Erythroblast (primary cell): ENCODE measurements at places on chromosomes 2 and 18.

DNA sequence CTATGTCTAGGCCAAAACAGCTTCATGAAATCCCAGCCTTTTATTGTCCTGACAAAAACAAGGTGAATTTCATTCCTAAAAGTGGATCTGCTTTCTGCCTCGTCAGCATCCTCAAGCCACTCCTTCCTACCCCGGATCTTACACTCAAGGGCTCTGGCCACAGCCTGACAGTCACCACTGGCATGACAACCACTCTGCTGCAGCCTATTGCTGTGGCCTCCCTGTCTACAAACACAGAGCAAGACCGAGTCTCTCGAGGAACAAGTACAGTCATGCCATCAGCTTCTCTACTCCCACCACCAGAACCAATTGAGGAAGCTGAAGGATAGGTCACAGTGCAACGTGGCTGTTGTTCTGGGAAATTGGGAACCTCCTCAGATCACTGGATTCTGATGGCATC, 106.1 kb downstream of the ICA1L start:
- no peak for DNase-seq

GRCh38 chr2:196925051-196925767, 1.3 kb downstream of the PGAP1 start:
- DNase-seq: no peak

DNA sequence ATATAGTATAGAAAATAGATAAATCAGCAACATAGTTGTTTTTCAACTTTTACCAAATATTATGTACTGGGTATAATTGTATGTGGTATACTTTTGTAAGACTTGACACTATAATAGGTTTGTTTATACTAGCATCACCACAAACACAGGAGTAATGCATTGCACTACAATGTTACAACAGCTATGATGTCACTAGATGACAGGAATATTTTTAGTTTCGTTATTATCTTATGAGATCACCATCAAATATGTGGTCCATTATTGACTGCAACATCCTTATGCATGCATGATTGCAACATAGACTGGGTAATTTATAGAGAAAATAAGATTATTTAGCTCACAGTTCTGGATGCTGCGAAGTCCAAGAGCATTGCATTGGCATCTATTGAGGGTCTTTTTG, 678.4 kb upstream of the ZNF804A start:
- no peak for DNase-seq

- DNase-seq: no peak
Observed at GRCh38 chr2:59032499-59032898, 791.4 kb upstream of the FANCL start.

DNA sequence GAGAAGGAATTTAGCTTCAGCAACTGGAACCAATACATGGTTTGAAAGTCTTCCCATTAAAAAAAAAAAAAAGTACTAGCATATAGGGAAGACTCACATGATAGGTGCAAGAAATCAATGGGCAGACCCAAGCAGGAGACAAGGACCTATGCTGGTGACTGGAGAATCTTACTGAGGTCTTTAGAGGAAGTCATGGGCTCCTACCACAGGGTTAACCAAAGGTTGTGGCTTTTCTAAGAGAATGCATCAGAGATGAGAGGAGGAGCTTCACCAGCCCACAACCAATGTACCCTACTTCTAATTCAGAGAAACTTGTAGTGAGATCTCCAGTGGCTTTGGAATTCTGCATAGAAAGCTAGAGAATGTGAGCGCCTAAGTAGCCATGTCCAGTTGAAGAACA, 207.4 kb downstream of the NCKAP5 start:
- no peak for DNase-seq

- no peak for DNase-seq
Observed at GRCh38 chr2:224958873-224959272, 83.4 kb downstream of the DOCK10 start.

DNA sequence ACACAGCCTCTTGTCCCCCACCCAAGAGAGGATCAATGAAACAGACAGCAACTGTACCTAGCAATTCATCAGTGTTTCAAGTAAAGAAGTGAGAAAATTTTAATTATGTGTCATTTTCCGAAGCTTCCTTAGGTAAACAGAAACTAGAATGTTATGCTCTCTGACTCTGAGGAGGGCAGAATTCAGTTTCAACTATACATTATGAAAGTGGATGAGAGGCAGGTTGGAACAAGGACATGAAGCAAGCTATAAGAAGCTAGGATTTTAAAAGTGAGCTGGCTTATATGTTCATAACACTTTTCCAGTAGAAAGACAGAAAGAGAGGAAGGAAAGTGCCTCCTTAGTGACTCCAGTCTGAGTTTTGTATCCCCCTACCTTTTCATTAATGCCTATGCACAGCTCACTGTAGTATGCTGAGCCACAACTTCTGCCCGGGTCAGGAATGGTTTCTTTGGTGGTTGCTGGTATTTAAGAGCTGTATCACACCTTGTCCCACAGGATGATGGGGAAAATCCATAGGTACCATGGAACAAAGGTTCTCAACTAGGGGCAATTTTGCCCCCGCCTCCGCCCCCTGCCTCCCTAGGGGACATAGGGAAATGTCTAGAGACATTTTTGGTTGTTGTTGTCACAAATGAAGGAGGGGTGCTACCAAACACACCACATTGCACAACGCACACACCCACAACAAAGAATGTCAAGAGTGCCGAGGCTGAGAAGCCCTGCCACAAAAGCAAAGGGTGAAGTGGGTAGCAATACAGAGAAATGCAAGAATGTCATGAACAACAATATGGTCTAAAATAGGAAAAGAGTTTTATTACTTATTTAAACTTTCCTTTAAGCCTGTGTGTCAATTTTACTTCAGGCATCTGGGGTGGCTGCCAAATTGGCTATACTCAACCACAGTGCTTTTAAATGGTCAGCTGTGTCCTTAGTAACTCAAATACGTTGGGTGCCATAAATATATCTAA, 161.0 kb upstream of the ZFP36L2 start:
- no peak for DNase-seq

- DNase-seq: no peak
Observed at GRCh38 chr2:107663632-107664031, 163.1 kb upstream of the RGPD4 start.

GRCh38 chr2:131093696-131094462, 619 bp upstream of the FAM168B start:
- DNase-seq: peak; percentile 84

DNA sequence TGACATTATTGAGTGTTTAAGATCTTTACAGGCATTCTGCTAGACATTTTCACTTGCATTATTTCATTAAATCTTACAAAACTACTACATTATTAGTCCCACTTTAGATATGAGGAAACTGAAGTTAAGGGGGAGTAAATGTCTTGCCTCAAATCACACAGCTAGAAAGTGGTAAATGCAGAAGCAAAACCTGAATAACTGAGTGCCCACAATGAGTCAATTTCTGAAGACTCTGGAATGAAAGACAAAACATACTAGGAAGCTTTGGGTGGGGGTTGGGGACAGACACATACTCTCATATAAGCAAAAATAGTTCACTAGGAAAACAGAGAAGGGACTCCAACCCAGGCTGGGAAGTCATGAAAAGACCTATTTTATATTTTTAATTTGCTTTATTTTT, 214.4 kb upstream of the LRATD1 start:
- DNase-seq: no peak

DNA sequence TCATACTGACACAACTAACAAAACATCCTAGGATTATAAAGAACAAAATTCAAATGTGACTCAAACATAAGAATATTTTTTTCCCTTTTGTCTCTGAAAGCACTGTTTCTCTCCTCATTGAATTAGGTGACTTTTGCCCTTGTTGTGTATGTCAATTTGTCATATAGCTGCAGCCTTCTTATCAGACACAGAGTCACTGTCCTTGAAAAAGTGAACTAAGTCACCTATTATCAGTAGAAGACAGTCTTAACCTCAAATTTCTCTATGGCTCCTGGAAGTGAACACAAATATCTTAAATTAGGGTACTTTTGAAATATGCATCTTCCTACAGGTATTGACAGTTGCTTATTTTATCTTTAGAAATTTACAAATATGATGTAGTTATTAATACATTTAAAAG, 360.6 kb downstream of the NBAS start:
- DNase-seq: peak; percentile 76

DNA sequence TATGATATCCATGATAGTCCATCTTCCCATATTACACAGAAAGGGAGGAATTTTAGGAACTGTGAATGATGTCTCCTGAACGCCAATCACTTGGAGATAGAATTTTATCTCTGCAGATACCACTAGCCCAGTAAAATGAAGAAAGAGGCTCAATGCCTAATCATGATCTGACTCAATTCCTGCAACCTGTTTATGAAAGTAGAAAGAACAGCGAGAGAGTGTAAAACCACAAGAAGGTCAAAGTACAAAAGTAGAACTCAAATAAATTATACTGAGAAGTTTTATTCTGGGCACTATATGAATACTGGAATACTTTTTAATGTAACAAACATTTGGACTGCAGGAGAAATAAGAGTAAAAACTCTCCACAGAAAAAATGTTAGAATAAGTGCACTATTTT, 892.1 kb upstream of the DDX18 start:
- DNase-seq: no peak

DNA sequence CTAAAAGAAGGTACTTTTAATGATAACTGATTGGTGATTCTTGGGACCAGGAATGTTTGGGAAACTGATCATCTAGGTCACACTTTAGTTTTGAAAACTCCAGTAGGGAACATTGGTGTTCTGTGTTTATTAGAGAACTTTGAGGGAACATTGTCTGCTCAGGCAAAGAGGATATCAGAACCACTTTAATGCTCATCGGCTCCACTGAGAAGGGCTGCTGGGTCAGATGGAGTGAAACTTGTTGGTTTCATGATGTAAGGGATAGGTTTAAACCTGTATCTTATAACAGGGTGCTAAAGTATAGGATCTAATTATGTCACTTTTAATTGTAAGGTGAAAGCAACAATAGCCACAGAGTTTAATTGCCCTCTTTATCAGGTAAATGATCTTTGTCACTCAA, 14.2 kb upstream of the POLI start:
- DNase-seq: no peak

DNA sequence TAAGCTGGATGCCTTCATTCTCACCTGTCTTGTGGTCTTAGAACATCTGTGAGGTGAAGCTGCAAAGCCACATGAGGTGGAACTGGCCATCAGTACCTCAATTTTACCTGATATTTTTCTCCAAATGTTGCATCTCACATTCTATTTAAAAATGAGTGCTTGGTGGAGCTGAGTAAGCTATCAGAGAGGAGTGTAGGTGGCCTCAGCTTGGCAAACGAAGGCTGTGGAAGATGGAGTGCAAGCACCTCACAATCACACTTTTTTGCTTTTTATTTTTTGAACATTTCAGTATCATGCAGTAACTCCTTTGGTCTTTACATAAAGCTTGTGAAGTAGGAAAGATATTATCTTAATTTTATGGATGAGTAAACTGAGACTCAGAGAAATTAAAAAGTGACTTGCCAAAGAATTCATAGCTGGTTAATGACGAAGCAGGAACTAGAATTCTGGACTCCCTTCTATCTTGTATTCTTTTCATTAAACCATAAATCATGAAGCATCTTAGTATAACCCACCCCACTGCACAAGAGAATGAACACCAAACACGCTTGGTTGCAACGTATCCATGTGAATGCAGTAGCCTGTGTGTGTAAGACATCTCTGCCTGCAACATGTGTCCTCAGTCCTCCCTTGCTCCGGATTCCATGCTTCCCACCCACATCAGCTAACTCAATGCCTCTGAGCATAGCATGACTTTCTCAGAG, 27.2 kb downstream of the C2orf49 start:
- DNase-seq: no peak

GRCh38 chr2:42060718-42061619, 13.1 kb downstream of the PKDCC start:
- no peak for DNase-seq

GRCh38 chr2:173119944-173120343, 44.3 kb downstream of the MAP3K20 start:
- no peak for DNase-seq

DNA sequence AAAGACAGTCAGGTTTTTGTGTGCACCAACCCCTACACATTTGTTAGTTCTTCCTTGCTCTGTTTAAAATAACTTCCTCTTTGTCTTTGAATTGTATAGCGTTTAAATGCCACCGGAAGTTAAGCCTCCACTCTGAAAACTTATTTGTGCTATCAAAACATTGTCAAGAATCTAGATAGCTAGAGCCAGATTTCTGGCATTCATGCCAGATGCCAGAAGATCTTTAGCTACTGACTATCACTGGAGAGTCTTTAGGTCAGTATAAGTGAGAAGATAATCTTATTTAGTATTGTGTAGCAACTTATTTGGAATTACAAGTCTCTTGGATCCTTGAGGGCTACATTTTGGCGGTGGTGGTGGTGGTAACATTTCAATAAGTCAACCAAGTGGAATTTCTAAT, 63.4 kb upstream of the ADAM23 start:
- DNase-seq: no peak

GRCh38 chr18:75336767-75337166, 90.7 kb downstream of the SMIM21 start:
- DNase-seq: no peak

- no peak for DNase-seq
Observed at GRCh38 chr2:176535467-176536113, 266.3 kb downstream of the MTX2 start.

DNA sequence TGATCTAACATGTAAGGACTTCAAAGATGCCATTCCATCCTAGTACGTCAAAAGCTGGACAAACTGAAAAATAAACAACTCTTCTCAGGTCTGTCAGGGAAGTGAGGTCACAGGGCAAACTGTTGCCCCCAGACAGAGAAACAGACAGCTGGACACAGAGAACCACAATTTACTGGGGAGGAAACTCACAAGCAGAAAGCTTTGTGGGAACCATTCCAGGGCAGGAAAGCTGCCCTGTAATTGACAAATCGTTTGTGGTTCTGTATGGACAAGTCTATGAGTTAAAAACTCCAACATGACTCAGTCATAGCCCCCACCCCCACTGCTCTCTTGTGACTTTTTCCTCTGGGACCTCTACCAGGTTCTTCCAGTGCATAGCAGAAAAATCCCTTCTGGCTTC, 28.4 kb downstream of the MCEE start:
- no peak for DNase-seq

GRCh38 chr18:35495536-35496314, 2.0 kb downstream of the INO80C start:
- peak; percentile 65 for DNase-seq

DNA sequence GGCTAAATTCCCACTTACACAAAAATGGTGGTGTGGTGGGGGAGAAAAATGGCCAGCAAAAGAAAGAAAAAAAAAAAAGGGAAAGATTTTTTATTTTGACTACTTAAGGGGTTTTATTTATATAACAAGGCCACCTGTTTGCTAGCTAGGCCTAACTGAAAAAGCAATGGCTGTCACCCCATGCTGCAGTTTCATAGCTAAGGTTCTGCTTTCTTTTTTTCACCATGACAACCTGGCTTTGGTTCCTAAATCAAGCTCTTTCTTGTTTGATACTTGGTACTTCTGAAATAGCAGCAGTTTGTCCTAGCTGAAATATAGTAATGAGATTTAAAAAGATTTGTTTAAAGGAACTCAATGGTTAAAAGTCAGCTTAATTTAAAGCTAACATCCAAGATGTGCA, 433.2 kb upstream of the MEX3C start:
- no peak for DNase-seq
